ENCODE measurements at places on chromosomes 5 and 9.
A peak's percentile ranks its signal among the peaks of the same experiment; 100 is the strongest.

DNA sequence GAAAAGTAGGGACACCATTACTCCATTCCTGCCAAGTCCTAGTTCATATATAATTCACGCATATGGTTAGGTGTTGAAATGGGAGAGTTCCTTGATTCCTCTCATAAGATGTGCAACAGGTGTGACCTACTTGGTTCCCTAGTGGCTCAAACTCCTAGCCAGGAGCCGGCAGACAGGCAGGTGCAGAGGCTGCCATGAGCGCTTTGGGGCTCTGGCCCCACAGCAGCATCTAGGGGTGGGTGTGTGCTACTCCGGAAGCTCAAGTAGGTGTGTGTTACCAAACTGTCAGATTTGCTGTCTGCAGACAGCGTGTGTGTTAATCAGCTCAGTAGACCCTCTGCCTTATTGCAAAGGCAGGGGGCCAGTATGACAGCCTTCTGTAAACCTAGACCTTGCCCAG, 1652.4 kb upstream of the ACO1 start:
- no peak overlapping the region for H3K4me3 ChIP-seq
- H3K4me1 ChIP-seq: no peaks in the 10 kb centered on the region
- DNase-seq: no peak
- H3K36me3 ChIP-seq: no peaks in the 10 kb centered on the region
- H3K27ac ChIP-seq: no peak overlapping the region

- H3K36me3 ChIP-seq: no peaks in the 10 kb centered on the region
- DNase-seq: no peak
- H3K27me3 ChIP-seq: no peaks in the 10 kb centered on the region
Observed at GRCh38 chr5:137283801-137284200, 215.3 kb downstream of the SPOCK1 start.

DNA sequence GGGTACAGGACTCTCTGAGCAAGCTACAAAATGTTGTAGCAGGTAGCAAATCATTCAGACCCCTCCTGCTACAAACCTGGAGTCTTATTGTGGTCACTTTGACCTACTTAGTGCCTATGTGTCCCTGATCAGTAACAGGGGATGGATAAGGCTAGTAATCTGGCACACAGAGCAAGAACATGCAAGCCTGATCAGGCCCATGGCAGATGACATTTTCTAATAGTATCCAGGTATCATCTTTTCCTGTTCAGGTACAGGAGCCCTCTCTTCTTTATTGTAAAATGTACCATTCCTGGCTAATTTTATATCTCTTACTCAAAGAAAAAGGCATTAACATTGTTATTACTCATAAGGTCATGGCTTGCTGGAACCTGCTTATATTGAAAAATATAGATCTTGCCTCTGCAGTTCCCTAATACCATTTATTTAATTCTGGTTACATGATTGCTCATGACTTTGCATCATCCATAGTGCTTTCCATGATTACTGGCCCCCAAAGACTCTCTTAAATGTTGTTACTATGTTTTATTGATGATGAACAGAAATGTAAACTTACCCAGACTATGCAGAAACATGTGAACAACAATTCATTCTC, 18.2 kb upstream of the CCNH start:
- no peaks in the 10 kb centered on the region for H3K27me3 ChIP-seq
- no peak for DNase-seq
- H3K4me3 ChIP-seq: no peak overlapping the region
- no peaks in the 10 kb centered on the region for H3K36me3 ChIP-seq
- no peaks in the 10 kb centered on the region for H3K4me1 ChIP-seq

- no peaks in the 10 kb centered on the region for H3K4me1 ChIP-seq
- no peaks in the 10 kb centered on the region for H3K36me3 ChIP-seq
- no peak overlapping the region for H3K4me3 ChIP-seq
- H3K27me3 ChIP-seq: no peaks in the 10 kb centered on the region
- DNase-seq: no peak
- no peak overlapping the region for H3K27ac ChIP-seq
Observed at GRCh38 chr9:92963831-92964606, 16.7 kb downstream of the FGD3 start.

DNA sequence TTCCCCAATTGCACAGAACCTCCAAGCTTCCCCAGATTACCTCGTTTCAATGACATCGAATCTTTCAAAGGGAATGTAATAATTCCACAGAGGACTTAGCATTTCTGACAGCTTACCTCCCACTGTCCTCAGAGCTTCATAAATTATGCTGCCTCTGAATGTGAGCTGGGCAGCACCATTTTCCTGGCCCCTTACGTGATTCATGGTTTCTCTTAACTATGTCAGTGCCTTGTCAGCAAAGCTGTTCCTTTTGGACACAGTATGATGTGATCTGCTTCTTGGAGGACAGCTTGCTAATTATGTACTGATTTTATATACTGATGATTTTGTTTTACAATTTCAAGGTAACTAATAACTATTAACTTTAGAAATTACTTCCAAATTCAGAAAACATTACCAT, 27.7 kb upstream of the SSBP2 start:
- peak overlapping the region; percentile 68 for H3K4me3 ChIP-seq
- peak; percentile 71 for DNase-seq
- H3K27me3 ChIP-seq: no peaks in the 10 kb centered on the region

DNA sequence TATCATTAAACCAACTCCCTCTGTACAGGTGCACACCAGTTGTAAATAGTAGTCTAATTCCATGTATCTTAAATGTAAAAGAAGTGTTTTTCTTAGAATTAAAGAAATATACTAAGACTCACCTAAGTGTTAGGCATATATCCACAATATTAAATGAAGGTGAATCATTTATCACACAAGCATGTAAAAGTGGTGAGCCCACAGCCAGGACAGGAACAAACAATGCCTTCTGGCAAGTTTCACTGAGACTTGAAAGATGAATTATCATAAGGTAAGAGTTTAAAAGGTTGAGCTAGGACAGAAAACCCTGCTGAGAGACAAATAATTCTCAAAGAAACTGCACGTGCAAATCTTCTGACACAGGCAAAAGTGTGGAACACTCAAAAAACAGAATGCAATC, 832.5 kb downstream of the TAF11L14 start:
- no peak for DNase-seq
- no peaks in the 10 kb centered on the region for H3K27me3 ChIP-seq
- no peak overlapping the region for H3K27ac ChIP-seq
- no peaks in the 10 kb centered on the region for H3K4me1 ChIP-seq
- no peaks in the 10 kb centered on the region for H3K36me3 ChIP-seq
- no peak overlapping the region for H3K4me3 ChIP-seq

DNA sequence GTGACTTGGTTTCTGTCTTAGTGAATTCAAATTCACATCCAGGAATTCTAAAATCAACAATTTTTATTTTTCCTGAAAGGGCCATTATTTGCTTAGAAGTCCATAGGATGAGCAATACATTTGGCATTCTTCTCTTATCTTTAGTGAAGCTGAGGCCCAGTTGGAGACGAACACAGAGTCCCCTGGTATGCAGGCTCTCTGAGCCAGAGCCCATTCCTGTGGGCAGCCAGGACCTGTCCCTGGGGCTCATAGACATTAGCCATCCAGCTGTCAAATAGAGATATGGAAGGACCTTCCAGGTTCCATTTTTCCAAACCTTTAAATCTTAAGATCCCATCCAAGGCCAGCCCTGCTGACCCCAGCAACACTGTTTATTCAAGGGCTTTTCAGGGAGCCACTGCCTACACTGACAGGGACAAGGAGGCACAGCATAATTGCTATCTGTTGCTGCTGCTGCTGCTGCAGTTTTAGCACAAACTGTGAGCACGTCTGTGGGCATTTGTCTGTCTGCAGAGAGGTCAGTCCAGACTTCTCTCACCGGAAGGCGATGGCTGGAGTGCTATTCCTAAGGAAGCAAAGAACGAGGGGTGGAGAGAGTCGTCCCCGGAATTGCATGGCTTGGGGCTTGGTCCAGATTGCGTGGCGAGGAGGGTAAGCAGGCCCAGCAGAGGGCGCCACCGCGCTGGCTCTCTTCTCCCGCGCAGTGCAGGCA, 639.0 kb downstream of the CCDC171 start:
- DNase-seq: peak; percentile 90
- no peaks in the 10 kb centered on the region for H3K27me3 ChIP-seq
- H3K4me3 ChIP-seq: peak overlapping the region; percentile 38
- no peaks in the 10 kb centered on the region for H3K36me3 ChIP-seq
- peak overlapping the region; percentile 64 for H3K27ac ChIP-seq

DNA sequence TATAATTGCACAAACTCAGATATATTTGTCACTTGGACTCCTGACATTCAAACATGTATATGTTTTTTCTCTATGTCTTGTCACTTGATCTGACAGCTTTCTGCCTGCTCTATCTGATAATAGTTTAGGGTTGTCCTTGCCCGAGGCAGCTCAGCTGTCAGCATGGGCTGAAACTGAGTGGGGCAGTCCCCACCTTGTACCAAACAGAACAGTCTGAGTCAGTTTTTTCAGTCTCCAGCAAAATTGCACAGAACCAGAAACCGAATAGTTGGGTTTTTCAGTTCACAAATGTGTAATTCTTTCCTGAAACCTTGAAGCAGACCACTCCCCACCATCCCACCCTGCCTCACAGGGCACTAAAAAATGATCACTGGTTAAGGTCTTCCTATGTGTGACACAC, 9.5 kb upstream of the HAND1 start:
- peaks cover 95% of the 10 kb centered on the region for H3K27me3 ChIP-seq
- no peak overlapping the region for H3K27ac ChIP-seq
- DNase-seq: no peak
- H3K4me3 ChIP-seq: no peak overlapping the region
- no peaks in the 10 kb centered on the region for H3K36me3 ChIP-seq
- no peaks in the 10 kb centered on the region for H3K4me1 ChIP-seq

- no peak overlapping the region for H3K27ac ChIP-seq
- no peaks in the 10 kb centered on the region for H3K4me1 ChIP-seq
- H3K36me3 ChIP-seq: no peaks in the 10 kb centered on the region
Observed at GRCh38 chr5:44536650-44537260, 147.5 kb upstream of the FGF10 start.

DNA sequence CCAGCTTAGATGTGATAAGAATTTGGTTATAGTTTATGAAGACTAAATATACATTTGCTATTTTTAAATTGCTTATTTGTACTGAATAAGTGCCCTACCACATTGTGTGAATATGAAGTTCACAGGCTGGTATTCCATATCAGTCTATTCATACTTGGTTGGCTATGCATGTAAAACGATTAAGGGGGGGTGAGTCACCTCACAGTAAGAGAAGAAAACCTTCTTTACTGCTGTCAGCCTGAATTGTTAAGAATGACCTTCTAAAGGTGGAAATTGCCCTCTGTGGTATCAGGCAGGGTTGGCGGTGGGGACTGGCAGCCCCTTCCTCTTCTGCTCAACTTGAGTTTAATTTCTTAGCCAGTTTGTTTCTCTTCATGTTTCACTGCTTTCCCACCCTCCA, 127.0 kb upstream of the RPS23 start:
- peak overlapping the region; percentile 51 for H3K4me3 ChIP-seq
- H3K4me1 ChIP-seq: peaks cover 27% of the 10 kb centered on the region
- H3K36me3 ChIP-seq: no peaks in the 10 kb centered on the region
- peak overlapping the region; percentile 99 for H3K27ac ChIP-seq
- no peaks in the 10 kb centered on the region for H3K27me3 ChIP-seq

DNA sequence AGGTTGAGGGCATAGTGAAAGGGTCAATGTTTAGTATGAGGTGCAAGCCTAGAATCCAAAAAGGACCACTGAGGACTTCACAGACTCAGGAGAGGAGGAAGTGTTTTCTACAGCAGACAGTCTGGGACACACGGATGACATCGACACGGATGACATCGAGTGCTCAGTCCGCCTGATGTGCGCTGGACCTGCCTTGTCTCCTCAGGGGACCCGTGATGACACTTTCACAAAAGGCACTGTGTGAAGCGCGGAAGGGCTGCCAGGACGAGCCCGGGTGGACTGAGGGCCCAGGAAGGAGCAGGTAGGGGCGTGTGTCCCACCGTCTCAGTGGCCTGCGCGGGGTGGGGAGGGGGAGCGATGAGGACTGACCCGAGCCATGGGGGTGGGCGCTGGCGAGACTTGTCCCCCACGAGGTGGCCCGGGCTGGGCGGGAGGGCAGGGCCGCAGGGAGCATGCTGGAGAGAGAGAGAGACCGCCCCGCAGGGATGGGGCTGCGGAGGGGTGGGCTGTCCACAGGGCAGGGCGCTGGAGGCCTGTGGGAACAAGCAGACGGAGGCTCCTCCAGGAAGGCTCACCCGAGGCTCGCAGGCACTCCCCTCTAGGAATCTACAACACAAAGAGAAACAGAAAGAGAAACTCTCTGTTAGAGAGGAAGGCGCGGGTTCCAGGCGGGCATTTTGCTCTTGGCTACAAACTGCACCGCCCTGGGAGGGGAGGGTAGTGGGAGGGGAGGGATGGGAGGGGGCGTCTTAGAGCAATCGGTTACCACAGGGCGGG, 54.9 kb downstream of the USP20 start:
- no peak for DNase-seq
- peaks cover 19% of the 10 kb centered on the region for H3K4me1 ChIP-seq
- H3K27me3 ChIP-seq: no peaks in the 10 kb centered on the region
- no peak overlapping the region for H3K4me3 ChIP-seq
- peaks cover 2% of the 10 kb centered on the region for H3K36me3 ChIP-seq

DNA sequence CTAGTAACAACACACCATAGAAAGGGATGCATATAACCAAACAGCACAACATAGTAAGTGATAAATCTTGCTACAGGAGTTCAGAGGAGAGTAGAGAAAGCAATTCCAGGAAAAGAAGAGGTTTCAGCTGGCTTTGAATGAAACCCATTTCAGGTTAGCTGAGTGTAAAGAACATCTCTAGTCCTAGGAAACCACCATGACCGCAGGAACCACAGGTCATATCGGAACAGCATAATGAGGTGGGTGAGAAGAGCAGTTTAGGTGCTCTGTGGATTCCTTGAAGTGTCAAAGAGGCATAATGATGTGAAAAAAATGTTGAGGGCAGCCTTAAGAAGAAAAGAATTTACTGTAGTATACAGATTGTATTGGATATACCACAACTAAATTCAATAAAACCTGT, 507.5 kb downstream of the MTRR start:
- H3K27ac ChIP-seq: no peak overlapping the region
- no peak overlapping the region for H3K4me3 ChIP-seq
- H3K27me3 ChIP-seq: no peaks in the 10 kb centered on the region
- no peaks in the 10 kb centered on the region for H3K36me3 ChIP-seq

DNA sequence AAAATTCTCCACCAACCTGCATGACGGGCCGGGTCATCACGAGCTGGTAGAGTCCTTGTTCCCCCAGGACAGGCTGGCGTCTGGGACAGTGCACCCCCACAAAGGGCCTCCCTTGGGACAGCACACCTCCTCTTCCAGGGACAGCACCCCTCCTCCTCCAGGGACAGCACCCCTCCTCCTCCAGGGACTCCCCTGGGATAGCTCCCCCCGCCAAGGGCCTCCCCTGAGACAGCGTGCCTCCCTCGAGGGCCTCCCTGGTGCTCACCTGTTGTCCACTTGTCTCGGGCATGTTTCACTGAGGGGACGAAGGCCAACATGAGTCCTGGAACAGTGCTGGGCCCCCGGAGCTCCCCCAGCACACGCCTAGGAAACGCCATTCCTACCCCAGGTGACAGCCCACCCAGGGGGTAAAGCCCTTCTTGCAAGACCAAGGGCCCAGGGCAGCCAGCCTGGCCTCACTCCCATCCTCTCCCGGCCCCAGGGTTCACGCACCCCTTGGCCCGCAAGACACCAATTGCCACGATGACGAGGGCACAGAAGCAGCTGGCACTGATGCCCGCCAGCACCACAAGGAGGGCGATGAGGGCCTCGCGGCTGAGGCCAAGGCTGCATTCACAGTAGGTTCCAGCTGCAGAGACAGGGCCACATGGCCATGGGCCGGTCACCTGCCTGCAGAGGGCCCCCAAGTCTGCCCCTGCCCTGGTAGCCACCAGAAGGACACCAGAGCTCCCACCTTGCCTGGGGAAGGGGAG, 531 bp downstream of the TMEM210 start:
- no peak overlapping the region for H3K4me3 ChIP-seq
- peaks cover 19% of the 10 kb centered on the region for H3K27me3 ChIP-seq
- no peaks in the 10 kb centered on the region for H3K36me3 ChIP-seq
- H3K4me1 ChIP-seq: no peaks in the 10 kb centered on the region
- no peak overlapping the region for H3K27ac ChIP-seq

GRCh38 chr5:112951124-112951702, 25.4 kb upstream of the DCP2 start:
- peaks cover 15% of the 10 kb centered on the region for H3K27me3 ChIP-seq
- no peak for DNase-seq
- no peak overlapping the region for H3K27ac ChIP-seq
- no peaks in the 10 kb centered on the region for H3K4me1 ChIP-seq
- no peaks in the 10 kb centered on the region for H3K36me3 ChIP-seq

All from GM23248 (cell line).